ENCODE measurements at places on chromosomes 3 and 15.

DNA sequence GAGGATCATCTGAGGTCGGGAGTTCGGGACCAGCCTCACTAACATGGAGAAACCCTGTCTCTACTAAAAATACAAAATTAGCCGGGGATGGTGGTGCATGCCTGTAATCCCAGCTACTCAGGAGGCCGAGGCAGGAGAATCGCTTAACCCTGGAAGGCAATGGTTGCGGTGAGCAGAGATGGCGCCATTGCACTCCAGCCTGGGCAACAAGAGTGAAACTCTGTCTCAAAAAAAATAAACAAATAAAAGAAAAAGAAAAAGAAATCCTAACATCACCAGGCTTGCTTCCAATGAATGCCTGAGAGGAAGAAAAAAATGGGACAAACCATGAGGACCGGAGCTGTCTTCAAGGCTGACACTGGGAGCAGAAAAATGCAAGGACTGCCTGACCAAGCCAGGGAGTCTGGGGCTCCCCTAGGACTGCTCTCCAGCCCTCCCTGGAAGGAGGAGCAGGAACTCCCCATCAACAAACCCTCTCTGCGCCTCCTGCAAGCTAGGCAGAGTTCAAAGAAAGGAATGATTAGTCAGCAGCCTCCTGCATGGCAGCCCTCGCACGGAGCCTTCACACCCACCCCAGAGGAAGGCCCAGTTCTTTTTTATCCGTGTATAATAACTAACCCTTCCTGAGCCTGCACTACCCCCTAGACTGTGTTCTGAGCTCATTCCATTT, 55.4 kb downstream of the NUP210 start:
- no peak for DNase-seq

- no peak for DNase-seq
Observed at GRCh38 chr15:57285386-57285785, 90.9 kb upstream of the CGNL1 start.

DNA sequence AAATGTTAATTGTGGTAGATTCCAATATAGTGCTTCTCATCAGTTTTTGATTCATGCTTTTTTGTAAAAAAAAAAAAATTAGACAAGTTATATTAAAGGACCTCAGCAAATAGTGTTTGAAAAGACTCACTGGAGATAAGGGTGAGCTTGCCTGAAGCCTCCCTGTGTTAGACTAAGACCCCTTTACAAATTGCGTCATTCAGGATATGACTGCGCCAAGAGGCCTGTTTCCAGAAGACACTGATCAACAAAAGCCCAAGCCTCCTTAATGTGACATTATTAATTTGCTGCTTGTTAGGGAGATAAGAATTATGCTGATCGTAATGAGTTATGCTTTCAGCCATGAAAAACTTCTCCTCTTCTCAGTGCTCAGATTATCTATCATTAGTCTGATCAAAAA, 13.0 kb upstream of the DNAJC13 start:
- no peak for DNase-seq

GRCh38 chr3:149128821-149129220, 617 bp upstream of the HPS3 start:
- no peak for DNase-seq

DNA sequence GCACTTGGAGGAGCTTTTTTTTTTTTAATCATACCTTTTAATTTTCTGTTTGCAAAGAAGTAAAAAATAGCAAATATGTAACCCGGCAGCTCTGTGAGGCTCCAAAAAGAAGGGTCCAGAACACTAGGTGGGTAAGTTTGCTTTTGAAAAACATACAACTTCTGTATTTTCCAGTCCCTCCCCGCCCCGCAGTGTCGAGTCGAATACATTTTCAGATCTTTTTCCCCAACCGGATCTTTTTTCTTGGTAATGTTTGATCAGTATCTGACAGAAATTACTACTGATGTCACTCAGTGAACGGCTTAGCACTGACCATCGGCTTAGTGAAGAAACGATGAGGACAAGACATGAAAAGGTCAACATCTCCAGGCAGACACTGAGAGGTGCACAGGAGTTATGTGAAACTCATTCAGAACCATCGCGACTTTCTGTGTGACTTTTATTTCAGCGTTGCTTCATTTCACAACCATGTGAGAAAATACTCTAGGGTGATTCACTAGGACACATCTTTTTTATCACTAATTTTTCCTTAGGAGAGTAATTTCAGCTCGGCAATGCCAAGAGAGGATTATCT, 11.0 kb downstream of the ISL2 start:
- DNase-seq = no peak

- no peak for DNase-seq
Observed at GRCh38 chr3:100427699-100428098, 26.4 kb downstream of the LNP1 start.

GRCh38 chr15:48868536-48868935, 9.4 kb upstream of the EID1 start:
- no peak for DNase-seq

DNA sequence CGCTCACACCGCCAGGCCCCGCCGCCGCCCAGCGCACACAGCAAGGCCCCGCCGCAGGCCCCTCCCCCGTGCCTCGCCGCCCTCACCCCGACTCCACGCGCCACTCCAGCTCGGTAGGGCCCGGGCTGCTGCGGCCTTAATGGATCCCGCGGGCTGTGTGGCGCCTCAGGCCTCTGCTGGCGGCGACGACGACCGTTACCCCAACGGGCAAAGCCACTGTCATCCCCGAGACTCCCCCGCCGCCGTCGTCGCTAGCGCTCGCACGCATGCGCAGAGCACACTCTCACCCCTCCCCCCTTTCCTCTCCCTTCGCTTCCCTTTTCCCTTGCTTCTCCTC, at the start of gene MSL2:
TSS of gene MSL2 (minus strand) at position 272 of the 337 bp plus-strand sequence. CDS start 1,222 bp downstream, outside the sequence.
- no peak for DNase-seq

DNA sequence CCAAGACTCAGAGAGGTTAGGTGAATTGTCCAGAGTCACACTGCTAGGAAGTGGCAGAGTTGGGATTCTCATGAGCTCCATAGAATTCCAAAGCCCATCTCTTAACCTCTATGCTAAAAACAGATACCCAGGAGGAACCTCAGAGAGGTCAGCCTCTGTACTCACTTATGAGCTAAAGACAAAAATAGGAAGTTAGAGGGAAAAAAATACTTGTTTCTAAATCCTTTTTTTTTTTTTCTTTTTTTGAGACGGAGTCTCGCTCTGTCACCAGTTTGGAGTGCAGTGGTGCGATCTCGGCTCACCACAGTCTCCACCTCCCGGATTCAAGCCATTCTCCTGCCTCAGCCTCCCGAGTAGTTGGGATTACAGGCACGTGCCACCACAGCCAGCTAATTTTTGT, 31.4 kb downstream of the FSD2 start:
- DNase-seq = no peak

DNA sequence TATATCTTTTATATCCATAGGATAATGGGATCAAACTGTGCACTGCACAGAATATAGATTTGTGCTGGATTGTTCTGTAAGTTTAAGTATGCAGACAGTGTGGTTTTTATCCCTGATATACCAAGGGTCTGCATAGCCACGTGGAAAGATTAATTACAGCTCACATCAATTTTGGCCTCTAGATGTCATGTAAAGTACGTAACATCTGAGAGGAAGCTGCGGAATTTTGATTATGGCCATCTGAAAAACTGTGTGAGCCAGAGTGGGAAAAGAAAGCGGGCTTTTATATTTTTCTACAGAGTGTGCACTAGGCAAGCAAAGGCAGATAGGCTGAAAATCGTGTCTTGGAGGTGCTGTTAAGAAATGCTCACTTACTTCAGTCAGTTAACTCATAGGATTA, 562.7 kb downstream of the GBE1 start:
- no peak for DNase-seq

GRCh38 chr3:159418571-159419526, 569.8 kb upstream of the IL12A start:
- DNase-seq = no peak

DNA sequence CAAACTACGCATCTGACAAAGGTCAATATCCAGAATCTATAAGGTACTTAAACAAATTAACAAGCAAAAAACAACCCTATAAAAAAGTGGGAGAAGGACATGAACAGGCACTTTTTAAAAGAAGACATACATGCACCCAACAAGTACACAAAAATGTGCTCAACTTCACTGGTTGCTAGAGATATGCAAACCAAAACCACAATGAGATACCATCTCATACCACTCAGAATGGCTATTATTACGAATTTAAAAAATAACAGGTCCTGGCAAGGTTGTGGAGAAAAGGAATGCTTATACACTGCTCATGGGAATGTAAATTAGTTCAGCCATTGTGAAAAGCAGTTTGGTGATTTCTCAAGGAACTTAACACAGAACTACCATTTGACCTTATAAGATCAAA, 175.6 kb upstream of the MLF1 start:
- DNase-seq = no peak

DNA sequence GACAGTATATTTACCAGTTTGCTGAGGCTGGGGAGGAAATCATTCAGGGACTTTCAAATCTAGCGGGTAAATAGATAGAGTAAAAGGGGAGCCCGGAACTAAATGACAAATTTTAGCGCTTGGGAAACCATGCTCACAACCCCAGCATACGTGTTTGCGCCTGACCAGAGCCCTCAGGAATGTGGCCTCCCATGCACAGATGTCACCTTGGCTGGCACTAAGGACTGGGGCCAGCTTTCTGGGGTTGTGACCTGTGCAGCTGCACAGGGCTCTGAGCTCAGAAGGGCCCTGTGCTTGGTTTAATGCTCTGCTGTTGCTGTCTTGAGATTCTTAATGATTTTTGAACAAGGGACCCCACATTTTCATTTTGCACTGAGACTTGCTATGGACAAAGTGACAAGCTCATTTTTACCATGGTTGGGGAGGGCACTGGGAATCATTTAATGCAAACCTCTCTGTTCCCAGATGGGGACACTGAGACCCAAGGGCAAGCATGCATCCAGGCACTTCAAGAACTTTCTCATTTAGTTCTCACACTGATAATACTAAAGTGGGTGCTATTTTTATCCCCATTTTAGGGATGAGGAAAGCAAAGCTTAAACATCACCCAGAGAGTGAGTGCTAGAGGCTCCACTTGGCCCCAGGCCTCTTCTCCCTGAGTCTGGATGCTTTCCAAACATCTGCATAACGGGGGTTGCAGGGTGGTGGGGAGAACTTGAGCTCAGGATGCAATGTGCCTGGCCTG, 44.1 kb upstream of the FAM107A start:
- DNase-seq = no peak

DNA sequence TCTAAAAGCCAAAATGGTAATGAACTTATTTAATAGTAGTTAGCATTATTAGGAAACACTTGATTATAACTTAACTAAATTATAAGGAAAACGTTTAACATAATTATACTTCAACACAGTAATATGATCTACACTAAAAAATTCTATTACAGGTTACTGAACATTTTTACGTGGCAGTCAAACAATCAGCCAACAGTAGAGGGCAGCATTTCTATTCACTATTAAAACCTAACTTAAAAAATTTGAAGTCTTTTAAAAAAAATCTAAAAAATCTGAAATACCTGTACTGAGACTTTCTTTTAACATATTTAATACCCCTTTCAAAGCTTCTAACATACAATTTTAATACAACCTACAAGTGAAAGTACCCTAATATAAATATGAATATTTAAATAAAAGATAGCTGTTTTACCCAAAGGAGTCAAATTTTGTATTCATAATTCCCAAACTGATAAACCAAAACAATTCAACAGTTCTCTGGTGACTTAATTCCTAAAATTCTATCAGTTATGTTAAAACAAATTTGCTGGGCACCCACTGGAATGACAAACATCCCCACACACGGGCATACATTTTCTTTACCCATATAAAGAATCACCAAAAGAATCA, 41.5 kb downstream of the DLG1 start:
- peak; percentile 26 for DNase-seq

GRCh38 chr3:195270079-195270816, 711 bp downstream of the XXYLT1 start:
- DNase-seq = peak; percentile 21

GRCh38 chr3:12442654-12443501, 41.4 kb upstream of the TSEN2 start:
- DNase-seq = no peak

GRCh38 chr15:29926083-29926388, 103.8 kb upstream of the TJP1 start:
- no peak for DNase-seq

DNA sequence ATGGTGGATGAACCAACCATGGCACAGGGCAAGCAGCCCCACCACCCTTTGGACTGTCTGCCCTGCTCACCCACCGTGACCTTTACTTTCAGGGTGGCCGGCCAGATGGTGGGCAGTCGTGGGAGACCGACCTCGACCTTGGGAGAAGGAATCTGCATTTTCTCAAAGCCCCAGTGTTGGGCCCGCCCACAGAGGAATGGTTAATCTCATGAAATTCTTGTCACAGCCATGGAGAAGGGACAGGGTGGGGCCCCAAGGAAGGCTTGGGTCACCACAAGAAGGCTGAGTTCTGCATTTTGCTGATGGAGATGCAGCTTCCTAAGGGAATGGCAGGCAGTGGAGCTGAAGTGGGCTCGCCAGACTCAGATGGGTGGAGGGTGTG, 2.9 kb downstream of the PLXND1 start:
- DNase-seq = no peak

DNA sequence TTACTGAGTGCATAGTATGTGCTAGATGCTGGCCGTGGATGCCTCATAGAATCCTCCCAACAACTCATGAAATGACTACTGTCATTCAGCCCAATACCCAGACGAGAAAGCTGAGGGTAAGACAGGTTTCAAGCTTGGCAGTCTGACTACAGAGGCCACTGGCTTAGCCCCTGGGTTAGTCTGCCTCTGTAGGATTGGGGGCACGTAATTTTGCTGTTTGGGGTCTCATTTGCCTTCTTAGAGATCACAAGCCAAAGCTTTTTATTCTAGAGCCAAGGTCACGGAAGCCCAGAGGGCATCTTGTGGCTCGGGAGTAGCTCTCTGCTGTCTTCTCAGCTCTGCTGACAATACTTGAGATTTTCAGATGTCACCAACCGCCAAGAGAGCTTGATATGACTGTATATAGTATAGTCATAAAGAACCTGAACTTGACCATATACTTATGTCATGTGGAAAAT, 1.0 kb upstream of the CCR5 start:
- no peak for DNase-seq

DNA sequence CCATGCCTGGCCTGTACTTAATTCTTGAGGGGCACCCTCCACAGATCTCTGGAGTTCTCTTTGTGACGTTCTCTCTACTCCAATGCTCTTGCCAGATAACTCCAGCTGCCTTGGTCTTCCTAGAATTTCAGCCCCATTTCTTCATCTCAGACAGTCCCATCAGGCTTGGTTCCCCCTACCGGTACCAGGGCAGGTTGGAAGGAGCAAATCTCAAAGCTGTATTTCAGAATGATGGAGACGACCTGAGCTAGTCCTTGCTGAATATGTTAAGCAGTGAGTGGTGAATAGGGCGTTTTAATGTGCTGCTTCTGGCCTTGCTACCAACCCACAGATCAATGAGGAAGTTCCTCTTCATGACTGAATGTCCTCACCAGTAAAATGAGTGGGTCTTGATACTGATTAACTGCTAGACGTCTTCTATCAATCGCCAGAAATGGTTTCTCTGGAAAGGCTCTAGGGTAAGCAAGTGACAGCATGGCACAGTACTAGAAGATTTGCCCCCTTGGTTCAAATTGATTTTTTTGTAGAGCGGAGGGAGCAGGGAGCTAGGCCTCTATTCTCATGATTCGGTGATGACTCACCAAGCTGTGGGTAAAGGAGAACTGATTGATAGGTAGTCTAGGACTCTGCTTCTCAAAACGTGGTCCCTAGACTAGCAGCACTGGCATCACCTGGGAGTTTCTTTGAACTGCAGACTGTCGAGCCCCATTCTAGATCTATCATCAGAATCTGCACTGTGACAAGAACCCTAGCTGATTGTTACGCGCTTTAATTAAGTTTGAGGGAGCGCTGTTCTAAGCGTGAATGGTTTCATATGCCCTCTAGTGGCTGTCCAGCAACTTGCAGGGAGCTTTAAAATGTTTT, 67.8 kb downstream of the UBP1 start:
- DNase-seq = peak; percentile 32

- no peak for DNase-seq
Observed at GRCh38 chr3:57065588-57065987, 5.1 kb downstream of the SPATA12 start.

Data from central memory CD4-positive, alpha-beta T cell (primary cell).